ENCODE measurements at places on chromosomes 1 and 21.
A peak's percentile ranks its signal among the peaks of the same experiment; 100 is the strongest.

GRCh38 chr21:34179204-34179935 lies 106.0 kb downstream of the MRPS6 start:
- no peak for DNase-seq

GRCh38 chr1:214500340-214501055 lies 50.9 kb downstream of the PTPN14 start:
- no peak for DNase-seq

DNA sequence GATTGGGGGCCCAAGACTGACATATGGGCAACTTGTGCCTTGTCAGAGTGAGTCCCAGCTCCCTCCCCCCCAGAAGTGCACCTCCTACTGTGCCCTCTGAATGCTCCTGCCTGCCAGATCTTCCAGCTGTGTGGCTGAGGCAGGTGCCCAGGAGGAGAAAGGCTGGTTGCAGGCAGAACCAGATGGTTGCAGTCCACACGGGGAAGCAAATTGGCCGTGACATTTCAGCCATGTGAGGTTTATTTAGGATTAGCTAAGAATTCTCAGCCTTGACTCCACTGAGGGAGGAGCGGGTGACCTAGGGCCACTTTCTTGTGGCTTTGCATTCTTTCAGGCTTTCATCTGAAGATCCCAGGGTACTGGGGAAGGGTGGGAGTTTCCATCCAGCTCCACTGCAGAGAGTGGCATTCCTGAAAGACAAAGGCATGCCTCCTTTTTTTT lies 33.8 kb downstream of the PEX14 start:
- peak; percentile 60 for DNase-seq

DNA sequence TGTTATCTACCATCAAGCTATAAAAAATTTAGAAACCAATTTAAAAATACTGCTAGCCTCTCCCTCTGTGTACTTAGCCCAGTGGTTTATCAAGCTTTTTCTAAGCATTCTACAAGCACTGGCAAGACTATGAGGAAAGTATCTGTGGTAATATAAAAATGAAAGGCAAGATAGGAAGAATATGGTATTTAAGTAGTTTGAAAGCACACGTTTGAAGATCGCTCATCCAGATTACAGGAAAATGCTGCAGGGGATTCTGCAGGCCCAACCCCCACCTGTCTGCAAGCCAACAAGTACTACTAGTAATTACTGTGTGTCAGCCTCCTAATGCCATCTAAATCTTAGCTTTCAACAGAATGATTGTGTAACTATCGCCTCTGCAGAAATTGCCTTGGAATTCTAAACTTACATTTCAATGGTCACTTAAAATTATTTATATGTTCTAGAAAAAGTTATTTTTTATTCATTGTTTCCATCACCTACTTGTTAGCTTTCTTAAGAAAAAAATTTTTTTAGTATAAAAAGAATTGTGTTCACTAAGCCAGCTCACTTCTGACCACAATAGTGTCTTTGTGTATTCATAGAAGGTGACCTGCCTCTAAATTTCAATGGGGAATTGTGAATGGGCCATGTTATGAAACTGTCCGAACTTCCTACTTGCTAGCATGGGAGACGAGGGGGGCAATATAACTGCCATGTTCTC lies 8.5 kb downstream of the ERRFI1 start:
- DNase-seq = no peak
